ENCODE measurements at places on chromosomes 5 and 9.

- no peak for DNase-seq
Observed at GRCh38 chr5:154078272-154078671, 39.5 kb downstream of the MFAP3 start.

DNA sequence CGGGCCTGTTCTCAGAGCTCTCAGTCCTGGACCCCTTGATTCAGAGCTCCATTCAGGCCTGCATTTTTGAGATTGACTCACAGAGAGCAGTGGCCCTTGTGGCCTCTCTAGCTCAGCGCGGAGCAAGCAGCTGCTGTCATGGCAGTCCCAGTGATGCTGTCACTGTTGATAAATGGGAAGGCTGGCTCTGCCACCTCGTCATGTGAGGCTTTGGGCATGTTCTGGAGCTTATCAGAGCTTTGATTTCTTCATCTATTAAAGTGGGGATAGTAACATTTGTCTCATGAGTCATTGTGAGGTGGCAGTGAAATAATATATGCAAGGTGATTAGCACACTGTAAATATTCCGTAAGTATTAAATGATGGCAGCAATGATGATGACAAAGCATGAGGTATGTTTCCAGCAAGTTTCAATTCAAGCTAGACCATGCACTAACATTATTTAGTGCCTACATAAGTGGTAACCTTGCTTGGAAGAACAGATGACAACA is 126.4 kb upstream of the CXCL14 start:
- DNase-seq: no peak

GRCh38 chr5:78983601-78984438 is 1.3 kb downstream of the ARSB start:
- DNase-seq: no peak

DNA sequence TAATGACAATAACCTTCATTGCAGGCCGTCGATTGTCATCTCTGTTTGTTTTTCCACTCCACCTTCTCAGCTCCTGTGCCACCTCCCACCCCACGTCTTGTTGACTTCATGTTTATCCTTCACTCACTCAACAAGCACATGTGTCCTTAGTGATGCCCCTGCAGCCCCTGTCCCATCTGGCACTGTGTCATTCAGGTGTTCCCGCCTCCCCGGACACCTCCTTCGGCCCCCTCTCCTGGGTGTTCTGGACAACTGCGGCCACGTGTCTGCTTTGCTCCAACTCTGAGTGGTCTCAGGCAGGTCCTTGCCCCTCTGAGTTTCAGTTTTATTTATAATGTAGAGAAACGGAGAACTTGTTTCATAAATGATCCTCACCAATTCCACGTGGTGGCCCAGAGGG is 91.0 kb upstream of the COL5A1 start:
- no peak for DNase-seq

GRCh38 chr9:99003308-99003707 is 59.6 kb downstream of the COL15A1 start:
- no peak for DNase-seq

DNA sequence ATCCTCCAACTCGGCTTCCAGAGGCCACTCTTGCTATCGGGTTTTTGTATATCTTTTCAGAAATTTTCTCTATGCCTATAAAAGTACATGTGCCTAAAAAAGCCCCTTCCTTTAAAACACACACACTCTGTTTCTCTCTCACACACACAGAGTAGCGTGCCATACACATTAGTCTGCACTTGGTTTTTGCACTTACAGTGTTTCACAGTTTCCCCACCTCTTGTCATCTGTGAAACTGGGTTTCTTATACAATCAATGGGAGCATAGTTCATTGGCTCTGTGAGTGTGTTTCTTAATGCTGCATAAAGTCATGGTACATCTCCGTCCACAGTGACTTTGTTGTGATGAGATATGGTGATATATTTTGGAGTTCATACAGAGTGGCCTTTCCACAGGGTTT is 664 bp upstream of the IGFBPL1 start:
- DNase-seq: no peak

DNA sequence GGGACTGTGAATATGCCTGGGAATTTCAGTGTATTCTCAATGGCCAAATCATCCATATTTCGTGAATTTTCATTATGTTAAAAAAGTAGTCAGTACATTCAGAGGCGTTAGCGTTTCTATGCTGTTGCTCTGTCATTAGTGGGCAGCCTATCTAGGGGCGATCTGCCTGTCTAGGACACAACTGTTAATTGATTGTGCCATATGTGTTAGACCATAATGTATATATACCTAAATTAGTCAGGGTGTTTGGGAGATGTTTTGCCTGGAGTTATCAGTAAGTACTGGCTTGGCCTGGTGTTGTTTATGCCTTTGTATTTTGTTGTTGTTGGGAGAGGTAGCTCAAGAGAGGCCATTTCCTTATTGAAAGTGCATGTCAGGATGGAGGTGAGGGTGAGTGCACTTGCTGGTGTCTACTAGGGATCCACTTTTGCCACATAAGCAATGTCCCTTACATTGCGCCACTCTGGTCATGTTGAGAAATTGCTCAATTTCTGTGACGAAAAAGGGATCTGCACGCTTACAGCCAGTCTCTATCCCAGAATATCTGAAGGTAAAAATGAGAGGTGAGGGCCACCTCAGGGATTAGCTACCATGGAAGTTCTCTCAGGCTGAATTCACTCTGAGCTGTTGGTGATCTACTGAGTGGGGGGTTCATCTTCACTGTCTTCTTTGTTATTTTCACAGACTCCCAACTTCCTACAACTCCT is 123.3 kb downstream of the ST8SIA4 start:
- DNase-seq: no peak

DNA sequence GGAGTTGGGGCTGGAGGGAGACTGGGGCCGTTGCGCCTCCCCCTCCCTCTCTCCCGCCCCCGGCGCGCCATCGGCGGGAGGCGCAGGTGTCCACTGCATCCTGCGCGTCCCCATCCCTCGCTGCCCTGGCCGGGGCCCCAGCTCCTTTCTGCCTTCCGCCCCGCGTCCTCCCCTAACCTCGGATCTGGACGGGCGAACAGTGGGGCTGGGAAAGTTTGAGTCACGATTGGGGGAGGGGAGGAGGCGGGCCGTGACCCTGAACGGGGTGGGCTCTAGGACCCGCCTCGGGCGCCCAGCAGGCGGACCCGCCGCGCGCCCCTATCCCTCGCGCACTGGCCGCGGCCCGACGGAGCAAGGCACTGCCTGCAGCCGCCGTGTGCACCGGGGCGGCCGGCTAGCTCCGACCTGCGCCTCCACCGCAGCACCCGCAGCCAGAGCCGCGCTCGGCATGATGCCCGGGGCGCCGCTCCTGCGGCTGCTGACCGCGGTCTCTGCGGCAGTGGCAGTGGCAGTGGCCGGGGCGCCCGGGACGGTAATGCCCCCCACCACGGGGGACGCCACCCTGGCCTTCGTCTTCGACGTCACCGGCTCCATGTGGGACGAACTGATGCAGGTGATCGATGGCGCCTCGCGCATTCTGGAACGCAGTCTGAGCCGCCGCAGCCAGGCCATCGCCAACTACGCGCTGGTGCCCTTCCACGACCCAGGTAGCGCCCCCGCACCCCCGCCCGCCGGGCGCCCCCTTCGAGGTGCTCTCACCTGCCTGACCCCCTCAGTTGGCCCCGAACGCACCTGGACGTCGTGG is at the start of gene HMCN2:
Gene HMCN2, plus strand, starts transcription at position 330 of the 805 bp plus-strand sequence. Its CDS starts 119 bp downstream, at position 449.
- DNase-seq: no peak

GRCh38 chr5:41539454-41539853 is 29.1 kb upstream of the PLCXD3 start:
- no peak for DNase-seq

DNA sequence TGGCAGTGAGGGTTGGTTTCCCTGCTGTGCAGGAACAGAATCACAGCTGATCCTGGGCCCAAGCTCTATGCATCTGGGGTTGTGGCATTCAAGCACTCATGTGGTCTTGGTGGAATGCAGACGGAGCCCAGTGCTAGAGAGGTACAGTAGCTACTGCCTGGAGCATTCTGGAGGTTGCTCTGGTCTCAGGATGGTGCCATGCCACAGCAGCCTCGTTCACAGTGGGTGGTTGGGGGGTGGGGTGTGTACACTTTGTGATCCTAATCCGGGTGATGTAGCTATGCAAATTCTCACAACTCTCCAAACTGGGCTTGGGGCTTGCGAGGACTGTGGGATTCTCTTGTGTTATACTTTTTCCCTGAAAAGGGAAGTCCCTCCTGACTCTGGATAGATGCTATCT is 45.2 kb downstream of the FGD3 start:
- no peak for DNase-seq

DNA sequence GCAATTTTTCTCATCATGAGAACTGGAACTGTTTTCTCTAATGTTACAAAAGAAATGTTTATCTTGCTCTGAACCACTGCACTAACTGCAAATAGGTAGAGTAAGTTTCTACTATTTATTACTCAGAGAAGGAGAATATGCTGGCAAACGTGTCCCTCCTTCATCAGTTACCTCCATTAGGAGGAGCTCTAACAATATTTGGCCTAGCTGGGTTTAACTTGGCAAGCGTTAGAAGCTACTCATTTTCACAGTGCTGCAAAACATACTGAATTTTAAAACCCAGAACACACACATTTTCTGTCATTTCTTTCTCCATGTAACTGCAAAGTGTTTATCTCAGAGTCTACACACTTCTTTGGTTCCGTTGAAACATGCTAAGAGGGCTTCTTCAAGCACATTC is 101.0 kb upstream of the GABRG2 start:
- DNase-seq: no peak

DNA sequence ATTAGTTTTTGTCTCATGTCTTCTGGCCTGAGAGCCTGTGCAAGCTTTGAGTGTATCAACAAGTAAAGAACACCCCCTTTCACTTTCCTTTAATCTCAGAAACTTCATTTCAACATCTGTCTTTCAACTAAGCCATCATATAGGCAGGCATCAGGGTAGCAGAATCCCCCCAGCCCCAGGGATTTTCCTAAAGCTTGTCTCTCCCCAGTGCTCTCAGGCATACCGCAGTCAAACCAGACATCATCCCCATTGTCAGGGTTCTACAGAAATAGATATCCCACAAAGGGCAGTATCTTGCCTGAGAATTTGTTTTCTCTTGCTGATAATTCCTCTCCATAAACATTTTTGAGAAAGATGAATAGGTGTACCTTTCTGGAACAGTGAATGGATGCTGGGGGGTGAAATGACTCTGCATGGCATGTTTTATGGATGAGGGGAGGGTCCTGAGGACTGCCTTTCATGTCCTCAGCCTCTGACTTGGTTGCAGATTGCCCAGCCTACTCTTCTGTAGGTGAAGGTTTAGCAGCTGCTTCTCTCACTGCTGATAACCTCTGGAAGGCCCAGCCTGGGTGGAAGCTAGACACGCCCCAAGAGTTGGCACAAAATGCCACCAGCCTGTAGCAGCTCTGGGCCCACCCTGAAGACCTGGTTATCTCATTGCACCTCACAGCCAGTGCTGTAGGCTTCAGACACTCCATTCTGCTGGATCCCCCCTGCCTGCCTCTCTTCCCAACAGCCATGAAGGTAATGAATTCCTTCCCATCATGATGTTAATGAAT is 20.5 kb upstream of the SHB start:
- no peak for DNase-seq

GRCh38 chr5:174359071-174359470 is 313.6 kb downstream of the NSG2 start:
- no peak for DNase-seq

DNA sequence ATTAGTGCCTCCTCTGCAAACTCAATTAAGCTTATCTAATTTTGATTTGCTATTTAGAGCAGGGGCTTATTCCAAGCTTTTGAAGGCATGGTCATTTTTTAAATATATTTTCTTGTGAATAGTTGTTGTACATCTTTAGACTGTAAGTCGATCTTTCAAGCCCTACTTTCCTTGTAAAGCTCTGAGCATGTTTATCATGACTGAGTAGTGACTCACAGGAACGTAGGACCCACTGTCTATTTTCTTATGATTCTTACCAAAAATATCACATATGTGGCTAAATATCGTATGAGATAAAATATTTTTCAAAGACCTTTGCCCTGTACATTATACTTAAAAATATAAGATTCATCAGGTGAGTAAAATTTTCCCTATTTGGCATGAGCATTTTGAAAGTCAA is 440.4 kb upstream of the GRIN3A start:
- no peak for DNase-seq

DNA sequence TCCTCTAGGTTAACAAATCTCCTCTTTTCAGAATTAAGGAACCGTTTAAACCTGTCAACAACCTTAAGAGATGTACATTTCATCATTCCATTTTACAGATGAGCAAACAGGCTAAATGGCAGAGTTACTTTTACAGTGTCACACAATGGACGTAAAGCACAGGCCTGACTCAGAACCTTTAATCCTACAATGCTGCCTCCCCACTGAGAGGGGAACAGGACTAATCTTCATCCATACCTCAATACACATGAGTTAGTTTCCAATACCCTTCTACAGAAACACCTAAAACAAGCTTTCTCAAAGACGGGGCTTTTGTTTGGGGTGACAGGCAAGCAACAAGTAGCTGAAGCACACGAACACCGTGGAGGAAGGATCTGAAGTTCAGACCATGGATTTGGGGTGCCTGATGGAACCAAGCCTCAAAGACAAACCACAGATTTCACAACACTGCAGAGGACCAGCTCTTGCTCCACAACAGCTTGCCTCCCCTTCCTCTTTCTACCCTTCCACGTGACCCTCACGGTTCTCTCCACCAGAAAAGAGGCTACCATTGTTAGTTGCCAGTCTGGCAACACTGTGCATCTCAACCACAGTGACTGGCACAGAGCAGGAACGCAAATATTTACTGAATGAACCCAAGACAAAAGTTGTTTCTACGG is 1.8 kb downstream of the RNF130 start:
- DNase-seq: no peak

DNA sequence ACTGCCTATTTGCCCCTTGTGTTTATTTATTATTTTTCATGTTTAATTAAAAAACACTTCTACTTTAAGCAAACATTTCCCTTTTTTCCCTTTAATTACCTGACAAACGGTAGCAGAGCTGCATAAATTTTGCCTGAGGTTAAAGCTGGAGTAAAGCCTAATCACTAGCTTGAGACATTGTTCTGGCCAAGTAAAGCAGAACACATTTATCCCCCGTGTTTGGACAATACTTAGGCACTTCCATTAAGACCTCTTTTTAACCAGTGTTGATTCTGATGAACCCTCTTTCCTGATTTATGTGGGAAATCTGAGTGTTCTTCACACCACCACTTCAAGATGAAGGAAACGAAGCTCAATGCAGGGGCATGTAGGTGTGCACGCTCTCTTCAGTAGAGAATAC is 54.5 kb downstream of the BNC2 start:
- no peak for DNase-seq
